Hair follicle dermal papilla cell (primary cell): ENCODE measurements at places on chromosomes 7 and 10. TPM values are rescaled to one million over a fixed set of nuclear protein-coding genes. Genes with fewer than 3 reads are reported as not detected.

Gene C7orf57
- 0.24 TPM in 1 of 2 replicates, not detected in the other for total RNA-seq

Gene SORCS1
- total RNA-seq = not detected in 2 replicates

Gene PIP
- not detected in 2 replicates for total RNA-seq

Gene MXI1
- 17.0 and 20.4 TPM in 2 replicates for total RNA-seq

Gene GNAT3
- not detected in 2 replicates for total RNA-seq

Gene SSMEM1
- not detected in 2 replicates for total RNA-seq

Gene SPAM1
- total RNA-seq = not detected in 2 replicates

Gene FEZF1
- not detected in 2 replicates for total RNA-seq

Gene ACSM6
- not detected in 2 replicates for total RNA-seq

Gene ITPRID1
- total RNA-seq = not detected in 2 replicates

Gene GRID2IP
- total RNA-seq = 0.12 TPM in 1 of 2 replicates, not detected in the other

Gene NKX2-3
- not detected in 2 replicates for total RNA-seq

Gene CHST3
- total RNA-seq = 52.9 and 55.5 TPM in 2 replicates

Gene ICA1
- 0.12 and 0.32 TPM in 2 replicates for total RNA-seq

Gene STEAP1
- total RNA-seq = 44.4 and 50.0 TPM in 2 replicates

Gene DMTF1
- total RNA-seq = 59.4 and 98.2 TPM in 2 replicates

Gene CRHR2
- not detected in 2 replicates for total RNA-seq

Gene ZNF394
- total RNA-seq = 33.9 and 48.3 TPM in 2 replicates

Gene C10orf90
- total RNA-seq = 0.12 TPM in 1 of 2 replicates, not detected in the other

Gene ZNF862
- 7.3 and 13.3 TPM in 2 replicates for total RNA-seq
